Midbrain (tissue), 1 donor: ENCODE measurements at places on chromosomes 3 and 15.

DNA sequence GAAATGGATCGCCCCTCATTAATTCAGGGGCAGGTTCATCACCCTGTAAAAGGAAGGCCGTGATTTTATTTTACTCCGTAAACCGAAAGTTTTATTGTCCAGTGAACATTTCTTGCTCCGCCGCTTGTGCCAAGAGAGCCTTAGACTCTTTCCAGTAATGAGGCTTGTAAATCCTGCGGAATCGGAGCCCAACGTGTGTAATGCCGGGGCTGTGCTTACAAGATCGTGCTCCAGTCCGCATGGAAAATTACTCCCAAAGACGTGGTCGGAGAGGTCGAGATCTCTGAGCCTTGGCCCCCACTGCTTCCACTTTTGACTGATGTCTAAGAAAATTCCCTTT, 649 bp upstream of the PLOD2 start:
- no peak for DNase-seq

- DNase-seq = peak; percentile 29
Observed at GRCh38 chr15:38389924-38390542, 63.9 kb upstream of the FAM98B start.

DNA sequence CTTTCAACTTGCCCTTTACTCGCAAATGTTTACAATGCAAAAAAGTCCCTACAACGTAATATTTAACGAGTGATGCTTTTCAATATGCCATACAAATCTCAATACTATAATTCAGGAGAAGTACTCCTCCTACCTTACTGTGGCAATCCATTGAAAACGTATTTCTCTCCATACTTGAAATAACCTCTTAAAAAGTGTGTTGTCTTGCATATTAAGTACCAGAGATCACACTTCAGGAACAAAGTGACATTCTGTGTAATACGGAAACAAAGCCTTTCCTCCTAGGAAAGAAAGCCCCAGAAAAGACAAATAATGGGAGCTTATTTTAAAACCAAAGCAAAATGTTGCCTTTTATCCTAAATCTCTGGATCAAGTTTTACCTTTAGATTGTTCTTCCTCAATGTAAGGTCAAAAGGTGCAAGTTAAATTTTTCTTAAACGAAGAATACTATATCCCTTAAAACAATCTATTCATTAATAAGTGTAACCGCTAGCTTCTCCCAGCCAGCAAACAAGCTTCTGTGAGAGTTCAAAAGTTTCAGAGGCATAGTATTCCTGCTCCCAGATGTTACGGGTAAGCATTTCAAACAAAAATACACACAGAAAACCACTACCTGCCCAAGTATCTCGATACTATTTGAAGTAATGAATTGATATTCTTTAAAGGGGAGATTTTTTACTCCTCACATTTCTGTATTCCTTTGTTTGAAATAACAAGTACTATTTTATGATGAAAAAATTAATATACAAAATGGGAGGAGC, 1.7 kb downstream of the TJP1 start:
- DNase-seq = no peak

DNA sequence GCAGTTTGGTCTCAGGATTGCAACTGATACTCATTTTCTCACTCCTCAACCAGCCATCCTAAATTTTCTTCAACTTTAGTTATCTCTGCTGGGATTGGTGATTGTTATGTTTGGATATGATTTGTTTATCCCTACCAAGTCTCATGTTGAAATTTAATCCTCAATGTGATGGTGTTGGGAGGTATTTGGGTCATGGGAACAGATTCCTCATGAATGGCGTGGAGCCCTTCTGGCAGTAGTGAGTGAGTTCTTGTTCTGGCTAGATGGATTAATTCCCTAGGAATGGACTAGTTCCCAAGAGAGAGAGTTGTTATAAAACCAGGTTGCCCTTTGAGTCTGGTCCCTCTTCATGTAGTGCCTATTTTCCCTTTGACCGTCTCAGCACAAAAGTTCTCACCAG, 399.9 kb downstream of the SQOR start:
- no peak for DNase-seq

DNA sequence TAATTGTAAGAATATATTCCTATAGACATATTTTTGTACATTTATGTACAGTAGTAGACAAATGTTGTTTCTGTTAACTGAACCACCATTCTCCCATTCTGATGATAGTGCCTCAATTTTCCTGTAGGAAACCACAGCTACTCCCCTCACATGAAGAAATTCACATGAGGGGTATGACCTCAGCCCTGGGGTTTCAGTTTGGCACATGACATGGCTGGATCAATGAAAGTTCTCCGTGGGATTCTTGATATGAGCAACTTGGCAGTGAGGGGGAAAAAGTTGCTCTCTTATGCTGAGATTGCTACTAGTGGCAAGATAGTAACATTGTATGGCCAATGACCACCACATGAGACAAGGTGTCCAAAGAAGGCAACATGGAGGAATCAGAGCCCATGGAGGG, 1090.3 kb upstream of the CFAP20DC start:
- no peak for DNase-seq

- no peak for DNase-seq
Observed at GRCh38 chr15:47674586-47675232, 42.6 kb upstream of the SEMA6D start.

DNA sequence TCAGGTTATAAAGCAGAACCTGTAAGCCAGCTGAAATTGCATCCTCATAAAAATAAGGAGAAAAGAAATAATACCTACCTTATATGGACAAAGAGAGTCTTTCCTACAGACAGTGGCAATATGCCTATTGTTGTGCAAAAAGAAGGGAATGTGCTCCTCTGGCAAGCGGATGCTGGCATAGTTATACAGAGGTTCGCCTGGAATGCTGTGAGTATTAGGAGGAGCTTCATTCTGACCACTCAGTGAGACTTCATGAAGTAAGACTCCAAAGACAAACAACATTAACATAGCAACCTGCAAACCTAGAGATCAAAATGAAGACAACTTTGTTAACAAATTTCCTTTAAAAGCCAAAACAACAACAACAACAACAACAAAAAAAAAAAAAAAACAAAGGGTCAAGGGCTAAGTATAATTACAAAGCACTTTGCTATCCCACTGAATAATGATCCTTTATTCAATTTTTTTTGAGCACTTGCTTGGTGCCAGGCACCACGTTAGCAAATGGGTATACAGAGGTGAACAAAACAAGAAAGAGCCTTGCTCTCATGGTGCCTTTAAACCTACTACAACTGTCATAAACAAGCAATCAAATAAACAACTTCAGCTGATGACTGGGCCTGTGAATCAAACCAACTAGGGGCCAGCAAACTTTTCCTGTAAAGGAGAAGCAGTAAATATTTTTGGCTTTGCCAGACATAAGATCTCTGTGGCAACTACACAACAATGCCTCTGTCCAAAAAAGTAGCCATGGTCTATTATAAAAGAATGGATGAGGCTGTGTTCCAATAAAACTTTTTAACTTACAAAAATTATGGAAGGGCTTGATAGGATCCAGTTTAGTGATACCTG, 3.7 kb downstream of the EOGT start:
- DNase-seq = no peak

DNA sequence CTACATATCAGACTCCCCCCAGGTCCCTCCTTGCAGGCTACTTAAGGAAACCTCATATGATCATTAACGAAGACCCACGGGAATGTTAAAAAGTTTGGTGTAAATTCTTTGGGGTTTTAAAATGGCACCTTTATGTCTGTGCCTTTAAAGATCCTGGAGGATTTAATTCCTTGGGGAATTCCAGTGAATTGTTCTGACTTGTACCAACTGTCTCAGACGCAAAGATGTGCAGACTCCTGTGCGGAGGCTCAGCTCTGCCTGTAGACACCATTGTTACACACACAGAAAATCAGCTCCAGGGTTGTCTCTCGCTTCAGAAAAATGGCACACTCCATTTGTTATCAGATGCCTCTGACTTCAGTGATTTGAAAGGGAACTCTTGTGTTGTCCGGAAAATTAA, 414.4 kb upstream of the CFAP20DC start:
- no peak for DNase-seq

GRCh38 chr3:168707900-168708299, 612.2 kb upstream of the GOLIM4 start:
- DNase-seq = no peak

GRCh38 chr15:55238877-55239276, 42.1 kb upstream of the RSL24D1 start:
- DNase-seq = no peak

- no peak for DNase-seq
Observed at GRCh38 chr3:197338586-197338985, 40.2 kb upstream of the DLG1 start.

- DNase-seq = no peak
Observed at GRCh38 chr15:74172701-74173379, 670 bp upstream of the ISLR start.

DNA sequence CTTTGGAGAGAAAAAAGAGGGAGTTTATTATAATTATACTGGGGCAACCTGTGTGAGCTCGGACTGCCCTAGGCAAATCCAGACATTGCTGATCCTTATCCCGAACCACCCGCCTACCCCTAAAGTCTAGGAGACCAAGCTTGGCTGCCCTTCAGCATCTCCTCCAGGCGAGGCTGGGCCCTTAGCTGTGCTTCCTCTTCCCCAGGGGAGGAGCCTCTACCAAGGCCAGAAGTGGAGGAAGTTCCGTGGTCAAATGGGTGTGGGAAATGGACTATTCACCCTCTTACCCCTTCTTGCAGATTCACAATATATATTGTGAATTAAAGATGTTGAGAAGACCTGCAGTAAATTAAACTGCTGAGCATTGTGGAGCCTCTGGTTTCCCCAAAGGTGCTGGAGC, 158.3 kb upstream of the HES1 start:
- DNase-seq = no peak

DNA sequence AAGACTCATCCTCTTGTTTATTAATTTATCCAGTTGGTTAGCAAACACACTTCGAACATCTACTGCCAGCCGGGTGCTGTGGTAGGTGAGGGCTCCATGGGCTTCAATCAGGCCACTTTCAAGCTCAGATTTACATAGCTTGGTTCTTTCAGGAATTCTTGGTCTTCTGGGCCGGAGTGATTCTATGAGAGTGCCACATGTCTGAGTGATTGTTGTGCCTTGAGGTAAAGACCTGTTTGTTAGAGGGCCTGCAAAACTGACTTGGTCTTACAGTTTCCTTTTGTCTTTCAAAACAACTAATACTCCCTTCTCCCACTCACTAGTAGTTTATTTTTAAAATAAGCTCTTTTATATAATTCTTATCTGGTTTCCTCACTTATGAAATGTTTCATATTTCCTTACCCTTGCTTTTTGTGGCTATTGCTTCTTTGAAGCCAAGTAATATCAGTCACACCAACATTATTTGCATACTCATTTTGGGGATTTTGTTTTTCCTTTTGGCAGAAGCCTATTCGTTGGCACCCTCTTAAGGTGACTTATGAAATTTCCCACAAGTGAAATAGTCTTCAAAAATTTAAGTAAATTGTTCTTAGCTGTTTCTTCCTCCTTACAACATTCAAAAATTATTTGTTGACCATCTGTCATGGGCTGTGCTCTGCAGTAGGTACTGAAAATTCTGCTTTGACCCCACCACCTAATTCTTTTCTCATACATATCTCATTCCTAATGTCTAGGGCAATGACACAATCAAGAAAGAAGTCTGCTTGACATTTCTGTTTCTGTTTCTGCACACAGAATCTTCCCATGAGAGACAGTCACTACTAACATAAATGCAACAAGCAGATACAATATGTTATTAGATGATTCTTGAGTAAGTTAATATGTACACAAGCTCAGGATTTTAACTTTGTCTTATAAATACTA, 120.2 kb downstream of the LRRC28 start:
- DNase-seq = no peak

- DNase-seq = peak; percentile 31
Observed at GRCh38 chr15:62503451-62503850, 338.4 kb upstream of the C2CD4B start.

DNA sequence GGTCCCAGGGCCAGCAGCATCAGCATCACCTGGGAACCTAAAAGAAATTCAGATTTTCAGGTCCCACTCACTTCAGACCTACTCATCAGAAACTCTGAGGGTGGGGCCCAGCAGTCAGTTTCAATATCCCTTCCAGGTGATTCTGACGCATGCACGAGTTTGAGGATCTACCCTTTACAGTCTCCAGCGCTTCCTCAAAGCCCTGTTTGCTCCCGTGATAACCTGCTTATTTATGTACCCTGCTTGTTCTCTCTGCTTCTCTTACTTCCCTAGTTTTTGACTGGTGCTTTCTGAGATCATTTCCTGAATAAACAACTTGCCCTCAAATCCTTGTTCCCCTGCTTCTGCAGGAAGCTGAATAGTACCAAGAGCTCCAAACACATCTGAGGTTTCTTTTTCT, 245.3 kb downstream of the ZNF621 start:
- DNase-seq = no peak

DNA sequence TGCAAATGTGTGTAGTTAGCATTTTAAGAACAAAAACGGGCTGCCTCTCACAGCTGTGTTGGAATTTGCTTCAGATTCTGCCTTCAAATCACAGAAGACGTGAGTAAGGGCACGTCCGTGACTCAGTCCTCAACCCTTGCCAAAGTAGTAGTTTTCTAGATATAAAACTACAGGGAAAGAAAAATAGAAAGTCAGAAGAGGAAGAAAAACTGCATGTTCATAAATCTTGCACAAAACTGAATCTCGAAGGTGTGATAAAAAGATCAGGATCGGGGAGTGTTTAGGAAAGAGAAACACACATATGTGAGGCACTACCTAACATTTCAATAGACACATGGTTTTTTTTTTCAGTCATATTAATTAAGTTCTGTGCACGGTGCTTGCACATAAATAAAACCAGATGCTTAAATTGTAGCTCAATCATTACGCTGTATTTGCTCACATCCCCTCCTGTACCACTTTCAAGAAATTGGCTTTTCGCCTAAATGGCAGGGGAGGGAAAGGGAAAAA, 71.7 kb downstream of the P3H2 start:
- no peak for DNase-seq

- DNase-seq = no peak
Observed at GRCh38 chr3:111571282-111571681, 23.9 kb downstream of the ZBED2 start.

DNA sequence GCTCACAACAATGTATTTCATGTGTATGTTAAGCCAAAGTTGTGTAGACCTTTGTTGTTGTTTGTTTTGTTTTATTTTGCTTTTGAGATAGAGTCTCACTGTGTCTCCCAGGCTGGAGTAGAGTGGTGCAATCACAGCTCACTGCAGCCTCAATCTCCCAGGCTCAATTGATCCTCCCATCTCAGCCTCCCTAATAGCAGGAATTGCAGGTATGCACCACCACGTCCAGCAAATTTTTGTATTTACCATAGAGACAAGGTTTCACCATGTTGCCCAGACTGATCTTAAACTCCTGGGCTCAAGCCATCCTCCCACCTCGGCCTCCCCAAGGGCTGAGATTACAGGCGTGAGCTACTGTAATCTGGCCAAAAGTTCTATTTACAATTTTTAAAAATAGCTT, 2.7 kb downstream of the HERC1 start:
- no peak for DNase-seq
